Coronary artery (tissue), 2 donors: ENCODE measurements at places on chromosomes 12 and 14.

GRCh38 chr12:14567351-14568162, at the start of gene PLBD1:
Gene PLBD1 (minus strand): TSS chr12:14567883. CDS start chr12:14567696, 187 bp downstream.
- peak; percentile 73 for DNase-seq

DNA sequence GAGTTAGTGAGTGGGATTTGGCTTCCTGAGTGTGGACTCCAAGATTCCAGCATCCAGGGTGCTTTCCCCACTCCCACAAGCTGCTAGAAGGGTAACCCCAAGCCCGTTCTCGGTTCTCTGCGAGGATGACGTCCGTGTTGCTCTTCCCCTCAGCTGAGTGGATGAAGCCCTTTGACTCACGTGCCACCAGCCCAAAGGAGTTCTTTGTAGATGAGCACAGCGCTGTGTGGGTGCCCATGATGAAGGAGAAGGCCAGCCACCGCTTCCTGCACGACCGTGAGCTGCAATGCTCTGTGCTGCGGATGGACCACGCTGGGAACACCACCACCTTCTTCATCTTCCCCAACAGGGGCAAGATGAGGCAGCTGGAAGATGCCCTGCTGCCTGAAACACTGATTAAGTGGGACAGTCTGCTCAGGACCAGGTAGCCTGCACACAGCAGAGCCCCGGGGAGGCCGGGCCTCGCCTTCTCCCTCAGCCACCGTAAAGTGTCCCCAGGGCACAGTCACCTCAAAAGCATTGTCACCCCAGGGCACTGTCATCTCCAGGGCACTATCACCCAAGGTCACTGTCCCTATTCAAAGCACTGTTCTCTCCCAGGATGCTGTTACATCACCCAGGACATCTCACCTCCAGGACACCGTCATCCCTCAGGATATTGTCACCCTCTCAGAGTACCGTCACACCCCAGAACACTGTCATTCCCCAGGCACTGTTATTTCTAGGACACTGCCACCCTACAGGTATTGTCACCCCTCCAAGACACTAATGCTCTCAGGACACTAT, 31.3 kb downstream of the SERPINA3 start:
- DNase-seq: peak; percentile 50

DNA sequence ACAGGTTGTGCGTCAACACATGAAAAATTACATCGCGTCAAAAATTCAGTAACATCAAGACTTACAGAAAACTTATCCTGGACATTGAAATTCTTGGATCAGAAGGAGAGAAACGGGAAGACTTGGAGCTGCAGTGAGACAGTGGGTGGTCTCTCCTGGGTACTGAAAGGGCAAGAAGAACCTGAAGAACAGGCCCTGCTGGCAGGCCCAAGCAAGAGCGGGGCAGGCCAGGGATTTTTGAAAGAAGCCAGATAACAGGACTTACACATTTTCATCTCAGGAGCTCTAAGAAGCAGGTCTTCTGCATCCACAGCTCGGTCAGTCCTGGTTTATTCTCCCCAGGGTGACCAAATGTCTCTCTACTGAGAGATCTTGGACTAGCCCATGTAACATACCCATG, 466.5 kb upstream of the SOX5 start:
- no peak for DNase-seq

DNA sequence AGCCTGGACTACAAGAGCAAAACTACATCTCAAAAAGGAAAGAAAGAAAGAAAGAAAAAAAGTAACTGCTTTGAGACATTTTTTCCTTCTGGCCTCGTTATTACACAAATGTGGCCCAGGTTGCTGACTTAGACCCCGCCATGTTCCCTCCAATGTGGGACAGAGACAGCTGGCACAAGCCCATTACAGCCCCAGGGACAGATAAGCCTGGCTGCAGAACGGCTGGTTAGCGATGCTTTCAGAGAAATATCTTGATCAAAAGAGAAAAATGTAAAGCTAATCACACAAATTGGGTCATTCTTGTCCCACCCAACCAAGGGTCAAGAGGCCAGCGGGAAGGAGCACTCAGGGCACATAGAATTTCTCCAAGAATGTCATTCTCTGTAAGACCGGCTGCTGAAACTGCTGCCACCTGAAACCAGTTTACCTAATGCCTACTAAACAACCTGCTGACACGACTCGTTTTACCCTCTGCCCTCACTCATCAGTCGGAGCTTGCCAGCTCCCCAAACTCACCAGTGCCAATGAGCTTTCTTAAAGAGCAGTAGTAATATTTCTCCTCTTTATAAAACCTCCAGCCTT, 63.1 kb downstream of the TNFAIP2 start:
- no peak for DNase-seq

GRCh38 chr12:130016194-130016593, 112.4 kb upstream of the TMEM132D start:
- no peak for DNase-seq

DNA sequence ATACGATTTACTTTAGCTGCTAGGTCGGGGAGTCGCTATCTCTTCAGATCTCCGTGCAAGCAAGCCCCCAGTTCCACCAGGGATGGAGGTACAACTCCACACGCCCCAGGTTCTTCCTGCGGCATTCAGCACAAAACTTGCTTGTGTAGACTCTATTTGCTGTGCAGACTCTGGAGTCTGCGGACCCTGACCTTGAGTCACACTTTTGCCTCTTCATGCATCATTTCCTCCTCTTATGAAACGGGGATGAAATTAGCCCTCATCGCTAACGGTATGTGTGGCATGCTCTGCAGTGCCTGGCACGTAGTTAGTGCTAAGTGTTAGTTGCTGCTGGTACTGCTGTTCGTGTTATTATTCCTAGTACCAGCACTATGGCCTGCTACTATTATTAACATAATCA, 84.4 kb downstream of the TMEM132D start:
- DNase-seq: no peak
